ENCODE measurements at places on chromosomes 3 and 15.

DNA sequence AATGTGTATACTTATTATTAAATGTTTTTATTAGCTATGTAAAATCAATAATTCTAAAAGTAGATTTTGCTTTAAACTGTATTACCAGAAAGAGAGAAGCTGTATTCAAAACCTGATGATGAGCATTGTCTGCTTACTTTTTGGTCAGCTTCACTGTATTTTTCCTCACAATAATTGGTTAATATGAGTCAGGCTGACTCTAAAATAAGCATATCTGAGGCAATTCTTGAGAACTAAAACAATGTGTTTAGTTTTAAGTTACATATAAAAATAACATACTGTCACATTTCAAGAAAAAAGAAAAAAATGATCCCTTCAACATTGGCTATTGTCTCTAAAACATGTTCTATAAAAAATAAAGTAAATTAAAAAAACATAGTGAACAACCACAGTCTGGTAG, 66.1 kb downstream of the EPHA3 start:
- no peak for DNase-seq

GRCh38 chr3:50430191-50430590, 70.9 kb upstream of the TMEM115 start:
- DNase-seq: no peak

DNA sequence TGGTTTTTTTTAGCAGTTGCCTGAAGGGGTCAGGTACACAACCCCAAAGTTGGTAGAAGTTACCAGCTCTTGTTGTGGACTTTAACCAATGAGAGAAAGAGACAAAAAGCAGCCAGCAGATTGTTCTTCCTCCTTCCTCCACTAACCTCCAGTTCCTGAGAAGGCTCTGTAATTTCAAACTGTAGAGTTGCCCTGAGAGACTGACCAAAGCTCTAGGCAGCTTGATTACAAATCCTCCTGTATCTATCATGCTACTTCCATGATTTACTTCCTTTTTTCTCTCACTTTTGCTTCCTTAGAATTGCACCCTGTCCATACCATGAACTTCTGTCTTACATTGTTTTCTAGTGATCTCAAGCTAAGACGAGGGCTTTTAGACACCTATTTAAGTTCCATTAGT, 29.2 kb downstream of the NSUN3 start:
- DNase-seq: no peak

DNA sequence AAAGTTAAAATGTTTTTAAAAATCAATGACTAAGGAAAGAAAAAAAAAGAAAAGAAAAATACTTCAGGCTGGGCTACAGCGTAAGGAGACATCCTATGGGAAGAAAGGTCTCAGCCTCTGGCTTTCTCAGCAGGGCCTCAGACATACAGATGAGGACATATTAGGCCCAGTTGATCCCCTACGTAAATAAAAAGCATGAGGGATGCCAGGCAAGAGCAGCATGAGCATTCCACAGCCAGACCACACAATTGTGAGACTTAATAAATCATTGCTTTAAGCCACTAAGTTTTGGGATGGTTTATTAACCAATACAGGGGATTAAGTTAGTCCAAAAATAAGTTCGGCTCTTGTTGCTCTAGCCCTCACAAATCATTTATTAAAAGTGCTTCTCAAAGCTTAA, 394.1 kb upstream of the NECTIN3 start:
- peak; percentile 56 for DNase-seq

DNA sequence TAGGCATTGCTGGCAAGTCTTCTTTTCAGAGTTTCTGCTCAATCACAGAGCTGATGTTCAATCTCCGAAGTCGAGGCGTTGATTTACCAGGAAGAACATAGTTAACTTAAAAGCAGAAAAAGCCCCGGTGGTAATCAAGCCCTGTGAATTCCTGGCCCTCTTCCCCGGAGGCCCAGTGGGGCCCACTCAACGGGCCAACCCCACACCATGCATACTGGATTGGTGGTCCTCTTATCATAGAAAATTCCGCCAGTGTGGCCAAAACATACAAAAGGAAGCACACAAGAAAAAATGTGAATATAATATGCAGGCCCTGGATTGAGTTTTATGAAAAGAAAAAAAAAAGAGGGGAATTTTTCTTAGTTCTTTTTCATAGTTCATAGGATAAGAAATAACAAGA, 873.0 kb upstream of the NR2F2 start:
- DNase-seq: no peak

DNA sequence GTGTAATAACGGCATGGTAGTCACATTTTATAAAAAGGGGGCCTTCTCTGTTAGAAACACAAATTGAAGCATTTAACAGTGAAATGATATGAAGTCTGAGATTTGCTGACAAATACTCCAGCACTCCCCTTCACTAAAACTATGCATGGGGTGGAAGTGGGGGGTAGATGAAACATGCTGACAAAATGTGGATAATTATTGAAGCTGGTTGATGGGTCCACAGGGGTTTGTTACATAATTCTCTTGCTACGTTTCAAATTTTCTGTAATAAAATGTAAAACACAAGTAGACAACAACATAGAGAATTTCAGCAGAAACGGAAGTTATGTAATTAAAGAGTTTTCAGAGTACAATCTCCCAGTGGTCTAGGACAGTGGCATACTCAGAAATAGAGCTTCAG, 37.0 kb downstream of the MCF2L2 start:
- no peak for DNase-seq

DNA sequence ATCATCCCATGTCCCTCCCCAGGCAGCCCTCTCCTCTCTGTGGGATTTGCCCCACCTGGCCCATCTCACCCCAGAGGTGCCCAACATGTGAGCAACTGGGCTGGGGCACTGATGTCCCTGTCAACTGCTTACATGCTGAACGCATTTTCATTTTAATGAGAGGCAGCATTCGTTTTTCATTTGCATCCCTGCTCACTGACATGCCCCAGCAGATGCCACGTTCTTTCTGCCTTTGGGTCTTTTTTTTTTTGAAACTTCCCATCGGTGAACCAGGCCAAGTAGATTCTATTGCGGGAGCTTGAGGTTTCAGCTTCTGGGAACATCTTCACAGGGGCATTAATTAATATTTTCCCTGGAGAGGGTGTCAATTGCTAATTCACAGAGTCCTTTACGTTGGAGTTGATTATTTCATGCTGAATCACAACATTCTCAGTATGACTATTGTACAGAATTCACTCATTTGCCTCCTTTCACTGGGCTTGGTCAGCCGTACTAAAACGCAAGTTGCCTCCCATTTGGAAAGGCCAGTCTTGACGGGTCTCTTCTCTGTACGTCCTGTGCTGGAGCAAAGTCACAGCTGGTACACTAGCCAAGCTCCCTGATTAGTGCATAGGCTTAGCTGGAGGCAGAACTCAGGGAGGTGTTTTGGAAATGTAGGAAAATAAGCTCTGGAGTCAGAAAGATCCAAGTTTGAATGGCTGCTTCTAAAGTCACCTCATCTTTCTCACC, 69.8 kb downstream of the CHRNA7 start:
- no peak for DNase-seq

DNA sequence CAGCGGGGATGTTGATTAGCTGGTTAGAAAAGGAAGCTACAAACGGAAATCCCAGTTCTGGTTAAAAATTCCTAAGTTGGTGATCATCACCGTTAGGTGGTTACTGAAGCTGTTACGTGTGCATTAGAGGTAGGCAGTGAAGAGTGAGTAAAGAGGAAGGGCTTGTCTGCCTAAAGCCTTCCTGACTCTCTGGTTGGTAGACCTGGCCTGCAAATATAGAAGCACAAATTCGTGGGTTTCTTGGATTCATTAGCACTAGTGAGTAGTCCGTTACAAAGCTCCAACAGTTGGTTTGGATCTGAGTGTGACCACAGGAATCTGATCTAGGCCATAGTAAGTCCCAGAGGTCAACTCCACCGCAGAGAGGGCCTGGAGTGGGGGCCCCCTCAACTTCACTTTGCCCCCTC, 174.0 kb upstream of the TP63 start:
- peak; percentile 40 for DNase-seq

GRCh38 chr3:130085881-130086280, 4.2 kb downstream of the ALG1L2 start:
- no peak for DNase-seq

- DNase-seq: no peak
These were observed 2.0 kb upstream of the CD200R1 start for GRCh38 chr3:112976953-112977352.

DNA sequence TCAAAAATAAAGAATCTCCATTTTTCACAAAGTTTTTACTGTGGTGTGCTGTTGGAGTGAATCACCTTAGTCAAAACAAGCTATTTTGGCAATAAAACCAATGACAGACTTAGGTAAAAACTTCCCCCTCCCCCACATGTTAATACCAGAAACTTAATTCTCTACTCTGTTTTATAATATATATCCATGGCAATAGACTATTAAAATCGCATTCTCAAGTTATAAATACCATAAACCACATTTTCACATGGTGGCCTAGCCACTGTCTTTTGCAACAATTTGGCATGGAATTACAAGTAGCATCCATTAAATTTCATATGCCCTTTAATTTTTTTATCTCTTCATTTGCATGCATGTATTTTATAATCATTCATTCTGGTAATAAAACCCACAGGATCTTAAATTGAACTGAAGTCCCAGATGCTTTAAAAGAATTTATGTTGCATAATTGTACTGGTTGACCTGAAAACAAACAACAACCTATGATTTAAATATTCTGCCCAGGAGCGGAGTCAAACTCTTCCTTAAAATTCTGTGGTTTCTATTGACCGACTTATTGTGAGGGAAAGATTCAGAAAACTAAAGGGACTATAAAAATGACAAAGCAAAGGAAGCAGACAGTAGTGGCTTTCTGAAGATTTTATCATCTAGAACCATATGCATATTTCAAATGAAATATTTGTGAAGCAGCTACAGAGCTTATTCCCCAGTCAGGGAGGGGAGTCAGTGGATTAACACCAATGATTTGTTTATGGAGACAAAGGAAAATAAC, 229.0 kb upstream of the TBL1XR1 start:
- DNase-seq: peak; percentile 86

DNA sequence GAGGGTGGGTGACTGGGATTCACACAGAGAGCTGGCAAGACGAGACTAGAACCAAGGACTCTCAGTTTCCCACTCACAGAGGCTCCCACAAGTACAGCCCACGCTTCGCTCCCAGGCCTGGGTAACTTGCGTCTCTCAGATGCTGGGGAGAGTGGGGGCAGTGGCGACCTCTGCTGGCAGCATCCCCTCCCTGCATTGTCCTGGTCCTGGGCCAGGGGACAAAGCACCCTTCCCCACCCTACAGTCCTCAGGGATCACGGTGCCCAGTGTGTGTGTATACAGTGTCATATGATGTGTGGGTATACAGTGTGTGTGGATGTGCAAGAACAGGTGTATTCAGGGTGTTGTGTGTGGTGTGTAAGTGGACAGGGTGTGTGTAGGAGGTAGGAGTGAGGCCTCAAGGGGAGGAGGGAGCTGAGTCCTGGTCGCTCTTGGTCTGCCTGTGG, 12.8 kb downstream of the VILL start:
- DNase-seq: peak; percentile 36

DNA sequence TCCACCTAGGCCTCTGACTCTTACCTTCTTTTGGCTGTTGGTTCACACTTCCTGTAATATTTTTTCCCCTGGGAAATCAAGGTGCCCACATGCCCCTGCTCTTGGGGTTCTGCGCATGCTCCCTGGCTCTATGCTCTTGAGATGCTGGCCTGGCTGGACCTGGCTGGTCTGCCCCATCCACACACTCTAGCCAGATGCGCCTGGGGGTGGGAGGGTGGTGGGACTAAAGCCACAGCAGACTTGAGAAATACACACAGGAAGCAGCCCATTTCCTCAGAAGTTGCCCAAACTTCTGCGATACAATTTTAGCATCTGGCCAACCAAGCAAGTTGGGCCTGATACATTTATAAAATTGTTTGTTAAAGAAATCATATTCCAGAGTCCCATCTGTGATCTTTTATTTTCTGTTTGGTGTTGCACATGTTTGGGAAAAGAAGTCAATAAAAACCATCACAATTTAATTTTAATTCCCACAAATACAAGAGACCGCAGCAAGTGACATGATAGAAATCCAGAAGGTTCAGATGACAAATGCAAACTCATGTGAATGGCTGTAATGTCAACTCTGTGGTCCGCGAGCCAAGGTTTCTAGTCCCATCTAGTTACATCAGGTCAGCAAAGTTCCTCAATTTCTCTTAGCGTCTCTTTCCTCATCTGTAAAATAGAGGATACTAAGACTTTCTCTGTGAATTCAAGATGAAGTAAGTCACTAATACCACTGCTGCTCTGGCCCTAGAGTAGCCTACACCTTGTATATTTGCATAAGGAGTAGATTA, 55.9 kb upstream of the MEF2A start:
- peak; percentile 33 for DNase-seq

- no peak for DNase-seq
These were observed 76.4 kb downstream of the EFL1 start for GRCh38 chr15:82186161-82186560.

DNA sequence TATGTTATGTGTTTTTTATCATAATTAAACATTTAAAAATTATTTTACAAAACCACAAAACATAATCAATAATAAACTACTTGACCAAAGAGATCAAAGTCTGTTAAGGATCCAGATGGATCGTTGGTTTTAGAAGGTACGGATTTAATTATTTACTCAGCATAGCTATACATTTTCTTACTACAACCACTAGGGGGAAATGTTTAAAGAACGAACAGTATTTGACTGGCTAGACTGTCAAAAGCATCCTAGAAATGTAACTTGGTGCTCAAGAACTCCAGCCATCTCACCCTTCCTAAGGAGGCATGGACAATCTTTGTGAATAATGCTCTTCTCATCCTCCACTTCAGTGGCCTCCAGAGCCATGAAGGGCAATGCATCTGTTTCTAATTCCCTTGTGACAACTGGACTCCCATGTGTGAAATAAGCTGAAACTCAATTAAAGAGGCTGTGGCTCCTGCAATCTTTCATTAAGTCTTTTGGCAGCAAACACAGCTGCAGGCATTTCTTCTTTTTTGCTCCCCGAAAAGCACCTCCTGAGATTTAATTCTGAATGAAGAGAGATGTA, 94.7 kb upstream of the TUSC7 start:
- DNase-seq: peak; percentile 12

DNA sequence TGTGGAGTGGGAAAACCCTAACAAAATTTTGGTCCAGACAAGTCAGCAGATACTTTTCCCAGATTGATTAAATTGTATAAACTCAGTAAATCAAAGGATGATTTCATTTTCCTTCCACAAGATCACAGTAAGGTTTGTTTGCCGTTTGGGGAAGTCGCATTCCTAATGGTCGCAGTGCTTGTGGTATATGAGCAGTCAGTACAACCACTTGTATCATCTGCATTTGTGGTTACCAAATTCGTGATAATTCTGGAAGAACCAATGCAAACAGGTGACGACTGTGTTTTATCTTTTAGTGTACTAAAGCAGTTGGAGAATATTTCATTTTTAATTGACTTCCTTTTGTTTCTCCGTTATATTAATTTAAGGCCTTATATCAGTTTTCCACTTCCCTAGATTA, 100.0 kb upstream of the CNTN6 start:
- no peak for DNase-seq

DNA sequence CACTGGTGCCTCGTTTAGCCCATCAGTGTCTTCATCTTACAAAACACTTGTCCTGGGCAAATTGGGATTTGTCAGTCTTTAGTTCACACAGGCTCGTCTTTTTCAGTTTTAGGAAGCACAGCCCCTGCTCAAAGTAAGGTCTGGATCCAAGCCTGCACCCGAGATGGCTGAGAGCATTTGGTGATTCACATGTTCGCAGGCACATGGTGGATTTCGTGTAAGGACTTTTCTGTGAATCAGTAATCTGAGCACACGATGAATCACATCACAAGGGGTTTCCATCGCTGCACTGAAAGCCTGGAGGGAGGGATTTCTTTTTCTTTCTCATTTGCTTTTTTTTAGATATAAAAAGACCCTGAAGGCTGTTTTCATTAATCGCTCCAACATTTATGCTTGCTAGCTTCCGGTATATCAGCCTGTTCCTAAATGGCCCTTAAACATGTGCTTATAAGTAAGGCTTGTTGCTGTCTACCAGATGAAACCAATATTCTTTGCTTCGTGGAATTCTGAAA, 435.6 kb upstream of the ATP10A start:
- DNase-seq: no peak

All from AG10803 (cell line).